T-helper 1 cell treated with Interleukin-12 subunit alpha and Interleukin-12 subunit beta and Interleukin-4 antibody, amounts not matched to agents 30 ng/mL and 1 ng/mL, for 36 hours (primary cell): ENCODE measurements at places on chromosomes 5 and 9. TPM values are rescaled to one million over a fixed set of nuclear protein-coding genes. Genes with fewer than 3 reads are reported as not detected.

Gene PCDHAC1
- not detected in 2 replicates for total RNA-seq

Gene MEIKIN
- not detected in 2 replicates for total RNA-seq

Gene PAEP
- total RNA-seq = not detected in 2 replicates

Gene TXNDC8
- total RNA-seq = not detected in 2 replicates

Gene FAM78A
- 102 and 105 TPM in 2 replicates for total RNA-seq

Gene TPPP
- total RNA-seq = 0.02 TPM in 1 of 2 replicates, not detected in the other

Gene FYB1
- total RNA-seq = 237 and 262 TPM in 2 replicates

Gene MAP1B
- 0.07 and 0.56 TPM in 2 replicates for total RNA-seq

Gene PCDHB13
- not detected in 2 replicates for total RNA-seq

Gene GEMIN5
- total RNA-seq = 18.4 and 23.3 TPM in 2 replicates

Gene OR1Q1
- not detected in 2 replicates for total RNA-seq

Gene RANBP3L
- total RNA-seq = not detected in 2 replicates

Gene SPAG8
- total RNA-seq = 0.90 and 0.96 TPM in 2 replicates

Gene RMRP
- total RNA-seq = 4,811 and 5,239 TPM in 2 replicates

Gene IL7R
- 332 and 345 TPM in 2 replicates for total RNA-seq

Gene SV2C
- 0.07 and 0.17 TPM in 2 replicates for total RNA-seq

Gene SH2D3C
- total RNA-seq = 76.4 and 77.6 TPM in 2 replicates

Gene LAMC3
- 0.02 and 0.07 TPM in 2 replicates for total RNA-seq

Gene SLC24A2
- not detected in 2 replicates for total RNA-seq

Gene CDX1
- total RNA-seq = not detected in 2 replicates

Gene ZMAT2
- 62.0 and 63.3 TPM in 2 replicates for total RNA-seq

Gene PTAR1
- total RNA-seq = 51.3 and 52.1 TPM in 2 replicates

Gene LEAP2
- 2.7 and 3.8 TPM in 2 replicates for total RNA-seq

Gene TAF1L
- 0.02 TPM in 1 of 2 replicates, not detected in the other for total RNA-seq

Gene LMX1B
- not detected in 2 replicates for total RNA-seq

Gene GGTA1
- total RNA-seq = 0.20 TPM in 1 of 2 replicates, not detected in the other

Gene PRDM12
- total RNA-seq = not detected in 2 replicates

Gene SLC6A18
- not detected in 2 replicates for total RNA-seq

Gene TRAPPC13
- 27.8 and 30.1 TPM in 2 replicates for total RNA-seq

Gene SLC6A19
- total RNA-seq = not detected in 2 replicates

Gene CSNK1A1
- 189 TPM in 2 replicates for total RNA-seq

Gene ACOT12
- not detected in 2 replicates for total RNA-seq

Gene GADD45G
- 33.7 and 34.2 TPM in 2 replicates for total RNA-seq

Gene PIP5KL1
- total RNA-seq = 1.7 and 1.8 TPM in 2 replicates

Gene ADCY2
- not detected in 2 replicates for total RNA-seq

Gene PITX1
- total RNA-seq = 0.51 and 0.54 TPM in 2 replicates

Gene HAUS6
- 24.9 and 25.3 TPM in 2 replicates for total RNA-seq

Gene KIF4B
- total RNA-seq = 0.05 and 0.07 TPM in 2 replicates

Gene SOWAHA
- total RNA-seq = 0.51 TPM in 2 replicates

Gene C9orf50
- not detected in 2 replicates for total RNA-seq

Gene PWWP2A
- 30.5 and 36.0 TPM in 2 replicates for total RNA-seq
